ENCODE measurements at places on chromosomes 7 and 10.

GRCh38 chr10:125231116-125231812 lies 70.9 kb upstream of the CTBP2 start:
- no peak for DNase-seq

- no peak for DNase-seq
Observed at GRCh38 chr7:4037877-4038276, 644.2 kb upstream of the FOXK1 start.

DNA sequence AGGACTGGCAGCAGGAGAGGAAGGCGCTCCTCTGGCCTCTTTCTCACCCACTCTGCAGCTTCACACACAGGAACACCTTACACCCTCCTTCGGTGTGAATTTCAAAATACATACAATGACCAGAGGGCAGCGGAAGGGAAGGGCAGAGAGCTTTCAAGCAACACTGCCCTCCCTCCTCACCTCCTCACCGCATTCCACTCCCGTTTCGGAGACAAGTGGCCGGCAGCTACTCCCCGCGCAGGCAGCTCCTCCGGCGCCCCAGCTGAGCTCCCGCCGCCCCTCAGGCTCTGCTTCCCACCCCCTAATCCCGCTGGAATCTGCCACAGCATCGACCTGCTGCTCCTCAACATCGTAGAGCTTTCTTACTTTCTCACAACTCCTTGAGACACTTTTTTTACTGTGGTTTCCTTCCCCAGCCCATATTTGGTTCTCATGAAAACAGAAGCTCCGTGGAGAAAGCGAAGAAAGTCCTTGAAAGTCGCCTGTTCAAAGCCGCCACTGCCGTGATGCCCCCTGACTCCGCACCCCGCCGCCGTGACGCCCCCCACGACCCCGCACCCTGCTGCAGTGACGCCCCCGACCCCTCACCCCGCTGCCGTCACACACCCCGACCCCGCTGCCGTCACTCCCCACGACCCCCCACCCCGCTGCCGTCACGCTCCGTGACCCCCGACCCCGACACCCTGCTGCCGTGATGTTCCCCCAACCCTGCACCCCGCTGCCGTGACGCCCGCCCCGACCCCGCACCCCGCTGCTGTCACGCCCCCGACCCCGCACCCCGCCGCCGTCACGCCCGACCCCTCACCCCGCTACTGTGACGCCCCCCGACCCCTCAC lies 14.6 kb upstream of the GPER1 start:
- DNase-seq = no peak

- DNase-seq = no peak
Observed at GRCh38 chr10:121525251-121526134, 72.8 kb downstream of the FGFR2 start.

- no peak for DNase-seq
Observed at GRCh38 chr10:99920901-99921300, 88.8 kb downstream of the DNMBP start.
